ENCODE measurements at places on chromosomes 6 and 20. TPM values are rescaled to one million over a fixed set of nuclear protein-coding genes. Genes with fewer than 3 reads are reported as not detected.

DNA sequence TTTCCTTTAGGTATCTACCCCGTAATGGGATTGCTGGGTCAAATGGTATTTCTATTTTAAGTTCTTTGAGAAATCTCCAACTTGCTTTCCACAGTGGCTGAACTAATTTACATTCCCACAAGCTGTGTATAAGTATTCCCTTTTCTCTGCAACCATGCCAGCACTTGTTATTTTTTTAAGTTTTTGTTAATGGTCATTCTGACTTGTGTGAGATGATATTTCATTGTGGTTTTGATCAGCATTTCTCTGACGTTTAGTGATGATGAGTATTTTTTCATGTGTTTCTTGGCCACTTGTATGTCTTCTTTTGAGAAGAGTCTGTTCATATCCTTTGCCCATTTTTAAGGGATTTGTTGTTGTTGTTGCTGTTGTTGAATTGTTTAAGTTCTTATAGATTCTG, 871.1 kb downstream of the KIF16B start:
- DNase-seq = no peak

- DNase-seq = no peak
Observed at GRCh38 chr20:25600632-25601031, 15.3 kb upstream of the NINL start.

DNA sequence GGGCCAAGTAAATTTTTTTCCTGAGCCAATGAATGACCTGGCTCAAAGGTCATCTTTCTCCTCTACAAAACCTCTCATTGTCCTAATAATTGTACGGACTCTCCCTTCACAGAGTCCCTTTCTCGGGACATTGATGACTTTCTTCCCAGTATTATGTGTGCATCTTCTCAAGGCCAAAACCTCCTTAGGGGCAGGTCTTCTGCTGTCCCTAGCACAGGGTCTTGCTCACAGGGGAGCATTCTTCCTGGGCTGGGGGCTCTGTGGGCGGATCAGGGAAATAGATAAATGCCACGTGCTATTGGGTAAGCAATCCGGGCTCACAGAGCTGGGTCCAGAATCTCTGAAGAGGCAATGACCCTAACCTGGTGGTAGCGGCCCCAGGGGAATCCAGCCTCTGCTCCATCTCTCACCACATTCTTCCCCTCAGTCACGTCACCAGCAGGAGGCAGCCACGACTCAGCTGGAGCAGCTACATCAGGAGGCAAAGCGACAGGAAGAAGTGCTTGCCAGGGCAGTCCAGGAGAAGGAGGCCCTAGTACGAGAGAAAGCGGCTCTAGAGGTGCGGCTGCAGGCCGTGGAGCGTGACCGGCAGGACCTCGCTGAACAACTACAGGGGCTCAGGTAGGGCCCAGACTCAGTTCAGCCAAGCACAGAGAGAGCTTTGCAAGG, 23.5 kb downstream of the CEP250 start:
- peak; percentile 17 for DNase-seq

DNA sequence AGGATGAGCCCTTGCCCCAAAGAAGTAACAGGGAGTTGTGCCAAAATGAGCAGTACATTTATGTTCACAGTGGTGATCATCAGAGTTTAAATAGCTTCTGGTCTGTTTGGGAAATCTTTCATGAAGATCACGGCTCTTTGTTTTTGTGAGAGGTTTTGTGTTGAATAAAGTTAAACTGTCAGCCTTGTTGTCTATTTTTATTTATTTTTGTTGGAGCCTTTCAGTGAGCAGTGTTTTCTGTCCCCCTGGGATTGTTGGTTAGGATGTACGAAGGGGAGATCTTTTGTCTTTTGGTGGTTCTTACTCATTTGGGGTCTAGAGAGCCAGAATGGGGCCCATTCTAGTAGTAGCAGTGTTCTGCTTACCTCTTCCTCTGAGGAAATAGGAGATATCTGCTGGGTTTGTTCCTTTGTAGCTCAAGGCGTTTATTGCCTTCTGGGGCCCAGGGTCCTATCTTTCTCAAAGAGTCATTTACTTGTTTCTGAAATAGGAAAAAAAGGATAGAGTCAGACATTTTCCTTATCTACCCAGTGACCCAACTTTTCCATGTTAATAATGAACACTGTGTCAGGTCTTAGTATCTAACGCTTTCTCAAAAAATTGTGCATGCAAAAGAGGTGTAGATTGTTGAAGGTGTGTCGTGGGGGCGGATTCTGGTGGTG, 157.4 kb downstream of the JARID2 start:
- DNase-seq = no peak

- no peak for DNase-seq
Observed at GRCh38 chr6:61193771-61194170, 1092.3 kb downstream of the KHDRBS2 start.

DNA sequence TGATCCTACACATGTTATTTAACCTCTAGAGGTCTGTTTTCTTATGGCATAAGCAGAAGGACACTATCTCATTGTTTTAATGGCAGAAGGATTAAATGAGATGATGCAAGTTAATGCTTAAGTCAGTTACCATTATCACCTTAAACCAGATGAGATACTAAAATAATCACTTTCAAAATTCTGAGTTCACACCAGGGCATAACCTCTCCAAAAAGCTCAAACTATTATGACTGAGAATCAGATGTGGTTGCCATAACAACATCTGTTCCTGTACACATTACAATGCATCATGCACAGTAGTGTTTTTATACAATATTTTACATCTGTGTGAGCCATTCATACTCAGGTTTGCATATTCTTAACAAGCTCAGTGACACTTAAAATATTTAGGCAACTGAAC, 10.2 kb downstream of the ADNP start:
- no peak for DNase-seq

GRCh38 chr6:161227004-161227960, 46.6 kb downstream of the AGPAT4 start:
- DNase-seq = no peak

GRCh38 chr20:44014807-44015732, 100.4 kb downstream of the TOX2 start:
- DNase-seq = no peak

GRCh38 chr6:137492289-137493217, 1.6 kb downstream of the OLIG3 start:
- DNase-seq = no peak

Gene MEP1A
- not detected for polyA plus RNA-seq

Gene C20orf202
- 0.23 TPM for polyA plus RNA-seq

Gene SH3BGRL2
- polyA plus RNA-seq = 5.2 TPM
